Cardiac septum (tissue), 1 donor: ENCODE measurements at places on chromosomes 6 and 20. TPM values are rescaled to one million over a fixed set of nuclear protein-coding genes. Genes with fewer than 3 reads are reported as not detected.

- no peak for DNase-seq
These were observed 90.7 kb downstream of the CDH26 start for GRCh38 chr20:60048634-60049521.

DNA sequence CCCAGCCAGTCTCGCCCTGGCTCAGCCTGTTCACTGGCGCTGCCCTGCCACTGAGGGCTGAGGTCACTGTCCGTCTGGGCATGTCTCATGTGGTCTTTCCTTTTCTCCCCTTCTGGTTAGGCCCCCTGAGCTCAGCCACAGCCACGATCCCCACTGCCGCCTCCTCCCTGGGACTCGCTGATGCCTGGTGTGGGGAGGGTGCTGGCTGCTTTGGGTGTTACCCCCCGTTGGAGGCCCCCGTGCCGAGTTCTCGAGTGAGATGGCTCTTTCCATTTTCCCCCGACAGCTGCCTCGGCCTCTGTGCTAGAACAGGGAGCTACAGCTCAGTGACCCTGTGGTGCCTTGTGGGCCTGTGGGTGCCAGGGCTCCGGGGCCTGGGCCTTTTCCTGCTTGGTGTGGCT lies 14.9 kb upstream of the TCFL5 start:
- no peak for DNase-seq

- DNase-seq, result peak; percentile 87
These were observed 539.4 kb upstream of the JARID2 start for GRCh38 chr6:14706378-14706929.

DNA sequence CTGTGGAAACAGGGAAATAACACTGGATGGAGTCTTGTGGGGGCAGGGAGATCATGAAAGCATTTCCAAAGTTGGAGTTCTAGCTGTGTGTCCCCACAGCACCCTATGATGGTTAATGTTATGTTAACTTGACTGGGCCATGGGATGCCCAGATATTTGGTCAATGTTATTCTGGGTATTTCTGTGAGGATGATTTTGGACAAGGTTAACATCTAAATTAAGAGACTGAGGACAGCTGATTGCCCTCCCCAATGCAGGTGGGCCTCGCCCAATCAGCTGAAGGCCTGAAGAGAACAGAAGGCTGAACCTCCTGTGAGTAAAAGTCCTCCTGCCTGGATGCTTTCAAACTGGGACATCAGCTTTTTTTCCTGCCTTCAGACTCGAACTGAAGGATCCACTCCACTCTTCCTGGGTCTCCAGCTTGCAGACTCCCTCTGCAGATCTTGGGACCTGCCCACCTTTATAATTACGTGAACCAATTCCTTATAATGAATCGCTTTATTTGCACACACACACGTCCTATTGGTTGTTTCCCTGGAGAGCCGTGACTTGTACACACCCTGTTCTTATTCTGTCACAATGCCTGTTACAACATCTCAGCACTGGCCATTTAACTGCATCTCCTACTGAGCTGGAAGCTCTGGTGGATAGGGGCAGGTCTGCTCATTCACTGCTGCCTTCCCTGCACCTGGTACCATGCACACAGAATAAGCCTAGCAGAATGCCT lies 99.5 kb upstream of the IYD start:
- DNase-seq, result no peak

DNA sequence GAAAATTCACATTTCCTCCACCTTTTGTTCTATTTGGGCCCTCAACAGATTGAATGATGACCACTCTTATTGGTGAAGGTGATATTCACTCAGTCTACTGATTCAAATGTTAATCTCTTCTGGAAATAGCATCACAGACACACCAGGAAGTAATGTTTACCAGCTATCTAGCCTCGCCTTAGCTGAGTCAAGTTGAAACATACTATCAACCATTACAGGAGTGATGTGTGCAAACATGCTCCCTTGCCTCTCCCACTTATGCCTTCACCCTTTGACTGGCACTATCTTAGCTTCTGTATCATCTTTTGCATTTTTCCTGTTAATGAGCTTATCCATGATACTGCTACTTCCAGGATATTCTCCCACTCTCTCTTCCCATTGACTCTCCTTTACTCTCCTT lies 191.9 kb downstream of the CENPW start:
- no peak for DNase-seq

DNA sequence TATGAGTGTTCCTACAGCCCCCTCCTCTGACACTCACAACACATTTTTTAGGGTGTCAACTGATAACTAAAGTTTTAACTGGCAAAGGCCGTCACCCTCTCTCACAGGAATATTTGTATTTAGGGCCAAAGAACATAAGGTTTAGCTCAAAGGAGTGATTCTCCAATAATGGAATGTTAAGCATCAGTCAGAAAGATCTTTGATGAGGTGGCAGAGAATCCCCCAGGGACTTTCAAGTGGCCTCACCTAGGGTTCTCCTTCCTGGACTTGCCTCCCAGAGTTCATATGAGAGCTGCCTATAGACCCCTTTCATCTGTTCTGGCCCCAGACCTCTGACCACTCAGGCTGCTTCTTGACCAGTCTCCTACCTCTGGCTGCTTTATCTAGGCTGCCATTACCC lies 7.4 kb upstream of the SCUBE3 start:
- no peak for DNase-seq

DNA sequence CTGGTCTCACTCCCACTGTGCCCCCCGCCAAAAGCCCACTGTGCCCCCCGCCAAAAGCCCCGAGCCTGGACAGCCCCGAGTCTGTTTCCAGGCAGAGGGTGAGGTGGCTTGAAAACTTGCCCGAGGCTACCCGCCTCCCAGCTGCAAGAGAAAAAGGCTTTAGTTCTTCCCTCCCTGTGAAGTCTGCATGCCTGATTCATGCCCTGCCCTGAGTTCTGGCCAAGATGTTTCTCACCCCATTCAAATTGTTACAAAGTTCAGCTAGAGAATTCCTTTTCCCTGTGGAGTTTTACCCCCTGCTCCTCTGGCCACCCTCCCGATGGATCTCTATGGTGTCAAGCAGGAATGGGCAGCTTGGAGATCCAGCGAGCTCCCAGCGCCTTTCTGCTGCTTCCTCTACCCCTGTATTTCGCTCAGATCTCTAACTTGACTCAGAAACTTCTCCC lies 298.8 kb upstream of the MAP3K7 start:
- DNase-seq, result no peak

- no peak for DNase-seq
These were observed 3.0 kb downstream of the TP53INP2 start for GRCh38 chr20:34706912-34707784.

DNA sequence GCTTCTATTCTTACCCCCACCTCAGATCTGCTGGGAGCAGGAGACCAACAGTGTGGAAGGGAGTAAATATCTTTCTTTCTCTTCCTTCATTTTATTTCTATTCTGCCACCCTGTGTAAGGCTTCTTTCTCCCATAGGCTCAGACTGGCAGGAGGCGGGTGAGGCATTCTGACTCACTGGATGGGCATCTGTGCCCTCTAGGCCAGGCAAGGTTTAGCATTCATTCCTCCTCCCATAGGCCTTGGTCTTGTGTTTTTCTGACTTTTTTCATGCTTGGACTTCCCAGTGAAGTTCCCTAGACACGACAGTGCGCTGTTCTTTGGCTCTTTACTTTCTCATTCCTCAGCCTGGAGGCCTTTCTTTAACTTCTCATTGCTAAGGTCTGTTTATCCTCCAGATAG lies 235.2 kb downstream of the SYNE1 start:
- no peak for DNase-seq

TNFRSF6B gene
- total RNA-seq, result not detected

SAMD10 gene
- 4.0 TPM for total RNA-seq

TMEM63B gene
- total RNA-seq, result 39.6 TPM

OPRM1 gene
- total RNA-seq, result not detected

PRR18 gene
- total RNA-seq, result 0.13 TPM

LPIN3 gene
- total RNA-seq, result 26.9 TPM
